ENCODE measurements at places on chromosomes 5 and 9. TPM values are rescaled to one million over a fixed set of nuclear protein-coding genes. Genes with fewer than 3 reads are reported as not detected.

- no peak for DNase-seq
Observed at GRCh38 chr5:5347442-5347841, 75.0 kb upstream of the ICE1 start.

DNA sequence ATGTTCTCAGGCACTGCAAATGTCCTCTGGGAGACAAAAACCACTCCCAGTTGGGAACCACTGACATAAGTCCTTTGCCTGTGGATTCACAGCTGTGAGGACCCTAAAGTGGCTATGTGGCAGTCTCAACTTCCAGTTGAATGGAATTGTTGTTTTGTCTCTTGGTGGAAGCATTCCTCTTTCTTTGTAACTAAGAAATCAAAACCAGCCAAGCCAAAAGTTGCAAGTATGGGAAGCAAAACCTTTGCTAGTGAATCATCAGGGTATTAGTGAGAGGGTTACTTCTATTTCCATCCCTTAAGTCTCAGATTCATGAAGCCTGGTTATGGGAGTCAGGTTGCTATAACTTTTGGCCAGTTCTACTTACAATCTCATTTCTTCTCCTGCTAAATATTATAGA lies 49.8 kb upstream of the RPS23 start:
- no peak for DNase-seq

DNA sequence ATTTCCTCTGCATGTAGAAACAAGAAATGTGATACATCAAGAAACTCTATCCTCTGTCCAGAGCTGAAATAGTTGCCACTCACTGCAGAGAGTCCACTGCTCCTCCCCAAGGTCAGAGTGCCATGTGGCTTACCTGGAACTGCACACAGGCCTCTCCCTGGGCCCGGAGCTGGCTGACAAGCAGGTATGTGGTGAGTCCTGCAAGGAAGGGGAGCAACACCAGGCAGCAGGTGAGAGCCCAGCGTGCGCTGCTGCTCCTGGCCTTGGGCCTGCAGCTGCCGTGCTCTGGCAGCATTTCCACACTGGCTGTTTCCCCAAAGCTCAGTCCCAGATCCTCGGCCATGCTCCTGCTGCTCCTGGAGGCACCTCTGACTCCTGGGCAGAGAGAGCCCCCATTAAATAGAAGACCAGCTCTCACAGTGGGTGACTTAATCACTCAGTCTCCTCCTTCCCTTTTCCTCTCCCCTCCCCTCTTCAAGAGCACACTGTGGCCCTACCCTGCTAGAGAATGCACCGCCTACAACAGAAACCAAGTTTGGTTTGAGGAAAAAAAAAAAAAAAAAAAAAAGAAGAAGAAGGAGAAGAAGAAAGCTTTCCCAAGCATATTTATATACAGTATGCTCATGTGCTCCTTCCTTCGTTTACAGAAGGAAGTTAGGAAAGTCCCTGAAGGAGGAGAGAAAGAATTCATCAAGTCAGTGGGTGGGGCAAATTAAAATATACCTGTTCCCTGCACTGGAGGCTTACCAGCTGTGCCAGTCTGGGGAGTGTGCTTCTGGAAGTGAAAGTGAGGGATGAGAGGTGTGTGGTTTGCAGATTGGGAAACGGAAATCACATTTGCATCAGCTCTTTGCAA lies at the start of gene TNFSF15:
TNFSF15 (minus strand) TSS at position 370 of the 856 bp plus-strand sequence; CDS start at position 343, 27 bp downstream.
- peak; percentile 40 for DNase-seq

GRCh38 chr5:81657386-81657785 lies 93.5 kb downstream of the SSBP2 start:
- no peak for DNase-seq

DNA sequence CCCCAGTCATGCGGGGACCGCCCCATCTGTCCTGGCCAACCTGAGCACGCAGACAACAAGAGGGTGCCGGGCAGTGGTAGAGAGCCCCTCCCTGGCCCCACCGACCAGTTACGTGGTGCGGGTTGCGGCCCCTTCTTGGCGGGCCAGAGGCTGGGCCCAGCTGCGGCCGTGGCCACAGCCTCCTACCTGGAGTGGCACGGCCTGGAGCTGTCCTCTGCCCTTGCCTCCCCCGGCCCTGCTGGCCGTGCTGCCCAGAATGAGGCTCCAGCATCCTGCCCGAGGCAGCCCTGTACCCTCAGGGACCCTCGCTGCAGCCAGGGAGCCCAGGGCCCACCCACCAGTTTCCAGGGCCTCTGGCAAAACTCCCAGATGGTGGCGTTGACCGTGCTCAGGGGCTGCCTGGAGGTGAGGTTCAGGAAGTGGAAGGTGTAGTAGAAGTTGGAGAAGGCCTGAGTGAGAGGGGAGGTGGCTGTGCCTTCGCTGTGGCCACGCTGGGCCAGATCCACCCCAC lies 5.7 kb downstream of the ENTPD8 start:
- peak; percentile 31 for DNase-seq

GRCh38 chr5:56607074-56607473 lies 208.3 kb upstream of the MAP3K1 start:
- no peak for DNase-seq

CDH12 gene
- not detected for total RNA-seq

DNA sequence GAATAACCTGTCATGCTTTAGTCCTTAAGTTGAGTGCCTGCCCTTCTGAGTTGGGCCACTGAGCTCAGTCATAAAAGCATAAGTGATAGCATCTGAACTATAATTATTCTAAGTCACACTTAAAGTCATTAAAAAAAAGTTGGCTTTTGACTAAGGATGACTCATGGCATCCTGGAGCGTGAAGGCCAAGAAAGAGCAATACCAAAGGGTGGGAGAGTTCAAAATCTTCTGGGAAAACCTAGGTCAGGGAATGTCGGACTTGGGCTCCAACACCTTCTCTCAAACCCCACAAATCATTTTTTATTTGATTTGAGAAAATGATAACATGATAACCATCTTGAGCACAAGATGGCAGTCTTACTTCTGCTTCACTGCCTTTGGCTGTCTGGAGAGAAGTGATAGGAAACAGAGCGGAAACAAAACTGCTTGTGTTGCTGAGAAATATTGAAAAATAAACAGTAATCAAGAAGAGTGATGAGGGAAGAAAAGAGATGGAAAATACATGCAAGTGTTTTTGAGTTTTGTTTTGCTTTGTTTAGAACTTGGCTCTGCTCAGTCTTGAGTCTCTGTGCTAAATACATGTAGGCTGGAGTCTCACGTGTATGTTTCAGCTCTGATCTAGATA lies 16.9 kb upstream of the NTRK2 start:
- no peak for DNase-seq

DNA sequence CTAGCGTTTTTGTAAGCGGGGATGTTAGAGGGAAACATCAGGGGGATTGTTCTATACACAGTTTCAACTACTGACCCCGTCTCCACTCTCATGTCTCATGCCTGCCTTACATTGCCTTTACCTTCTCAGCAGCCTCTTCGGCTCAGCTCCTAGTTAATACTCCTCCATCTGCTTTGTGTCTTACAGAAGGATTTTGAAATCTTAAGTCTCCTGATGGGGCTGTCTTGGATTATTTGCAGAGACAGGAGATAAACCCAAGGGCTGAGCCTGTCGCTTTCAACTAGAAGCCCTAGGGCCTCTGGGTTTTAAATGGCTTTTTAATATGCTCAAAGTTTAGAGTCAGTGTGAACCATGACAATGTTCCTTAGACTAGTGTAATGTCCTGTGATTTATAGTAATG lies 161.5 kb downstream of the CARTPT start:
- no peak for DNase-seq

GRCh38 chr5:145806923-145807322 lies 28.2 kb downstream of the PRELID2 start:
- no peak for DNase-seq

DNA sequence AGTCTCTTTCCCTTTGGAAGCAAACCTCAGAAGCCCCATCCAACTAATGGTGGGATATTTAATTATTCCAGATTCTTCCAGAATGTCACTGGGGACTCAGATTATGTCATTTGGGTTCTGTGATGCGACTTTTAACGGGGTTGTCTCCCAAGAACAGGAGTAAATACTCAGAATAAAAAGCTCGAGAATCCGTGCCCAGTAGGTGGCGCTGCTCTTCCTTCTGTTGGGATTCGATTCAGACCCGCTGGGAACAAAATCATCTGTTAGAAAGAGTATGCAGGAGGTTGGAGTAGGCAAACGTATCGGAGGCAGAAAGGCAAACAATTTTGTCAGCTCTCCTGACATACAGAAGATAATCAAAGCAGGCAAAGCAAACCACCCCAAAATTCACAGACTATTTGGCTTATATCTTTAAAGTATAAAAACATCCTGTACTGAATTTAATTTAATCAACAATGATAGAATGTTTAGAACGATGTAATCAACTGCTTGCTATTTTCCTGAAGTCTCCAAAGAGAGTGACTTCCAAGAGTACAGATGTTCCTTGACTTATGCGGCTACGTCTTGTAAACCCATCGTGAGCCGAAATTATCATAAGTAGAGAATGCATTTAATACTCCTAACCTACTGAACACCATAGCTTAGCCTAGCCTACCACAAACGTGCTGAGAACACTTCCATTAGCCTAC lies 169.8 kb upstream of the RAI14 start:
- DNase-seq = peak; percentile 86

- DNase-seq = no peak
Observed at GRCh38 chr9:101966691-101967090, 228.2 kb upstream of the GRIN3A start.

DNA sequence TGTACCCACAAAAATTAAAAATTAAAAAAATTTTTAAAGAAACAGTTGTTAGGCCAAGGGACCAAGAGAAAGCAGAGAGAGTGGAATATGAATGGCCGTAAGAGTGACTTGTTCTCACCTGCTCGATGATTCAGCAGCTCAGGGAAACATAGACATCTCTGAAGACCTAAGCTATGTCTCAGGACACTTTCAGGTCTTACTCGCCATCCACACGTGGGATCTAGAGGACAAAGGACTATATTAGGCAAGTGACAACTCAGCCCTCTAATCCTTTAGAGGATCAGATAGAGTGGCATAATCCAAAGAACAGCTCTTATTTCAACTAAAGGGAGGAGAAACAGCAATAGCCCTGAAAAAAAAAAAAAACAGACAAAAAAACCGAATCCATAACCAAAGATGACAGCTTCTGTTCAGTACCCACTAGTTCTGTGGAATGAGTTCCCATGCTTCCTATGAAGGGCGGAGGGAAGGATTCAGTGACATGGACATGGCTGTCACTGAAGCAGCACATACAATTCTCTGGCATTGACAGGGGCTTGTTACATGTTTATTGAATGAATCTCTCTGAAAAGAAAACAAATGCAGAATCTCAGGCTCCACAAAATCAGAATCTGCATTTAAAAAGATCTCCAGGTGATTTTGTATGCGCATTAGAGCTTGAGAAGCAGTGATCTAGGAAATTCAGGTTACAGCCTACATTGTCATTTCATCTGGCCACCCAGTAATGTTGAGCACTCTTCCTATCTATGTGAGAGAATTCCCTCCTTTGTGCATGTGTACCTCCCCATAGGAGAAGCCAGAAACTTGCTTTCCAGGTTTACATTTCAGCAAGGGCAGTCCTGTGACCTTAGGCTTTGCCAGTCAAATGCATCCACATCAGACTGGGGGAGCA lies 96.0 kb downstream of the KIAA1958 start:
- DNase-seq = no peak

DNA sequence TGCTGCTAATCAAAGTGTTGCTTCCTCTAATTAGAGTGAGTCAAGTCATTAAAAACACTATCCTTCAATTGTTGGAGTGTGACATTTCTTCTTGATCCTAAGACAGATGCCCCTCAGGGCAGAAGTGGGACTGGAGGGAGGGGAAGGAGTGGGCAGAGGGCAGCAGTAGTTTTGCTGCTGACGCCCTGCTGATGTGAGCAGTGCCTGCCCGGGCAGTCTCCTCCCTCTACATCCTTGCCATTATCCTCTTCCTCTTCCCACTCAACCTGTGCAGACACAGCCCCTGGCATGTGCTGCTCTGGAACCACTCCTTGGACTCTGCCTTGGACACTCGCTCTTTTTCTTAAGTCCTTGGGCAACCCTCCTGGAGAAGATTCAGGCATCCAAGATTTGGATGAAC lies 232.5 kb downstream of the HSPA4 start:
- no peak for DNase-seq

SLC36A2 gene
- 1.2 TPM for total RNA-seq

- no peak for DNase-seq
Observed at GRCh38 chr5:113213551-113214425, 221.0 kb downstream of the TSSK1B start.

DNA sequence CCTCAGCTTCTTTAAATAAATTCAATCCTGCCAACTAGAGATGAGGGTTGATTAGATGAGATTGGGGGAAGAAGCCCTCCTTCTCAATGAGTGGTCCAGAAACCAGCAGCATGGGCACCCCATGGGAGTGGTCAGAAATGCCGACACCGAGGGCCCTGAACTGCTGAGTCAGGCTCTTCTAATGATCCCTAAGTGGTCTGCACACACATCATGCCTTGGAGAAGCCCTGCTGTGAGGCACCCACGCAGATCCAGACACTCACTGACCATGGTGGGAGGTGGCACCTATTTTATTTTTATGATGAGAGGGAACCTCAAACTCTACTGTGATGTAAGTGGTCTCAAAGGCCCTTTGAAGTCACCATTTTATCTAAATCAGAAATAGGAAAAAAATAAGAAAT lies 72.3 kb upstream of the BOD1 start:
- DNase-seq = no peak

DNA sequence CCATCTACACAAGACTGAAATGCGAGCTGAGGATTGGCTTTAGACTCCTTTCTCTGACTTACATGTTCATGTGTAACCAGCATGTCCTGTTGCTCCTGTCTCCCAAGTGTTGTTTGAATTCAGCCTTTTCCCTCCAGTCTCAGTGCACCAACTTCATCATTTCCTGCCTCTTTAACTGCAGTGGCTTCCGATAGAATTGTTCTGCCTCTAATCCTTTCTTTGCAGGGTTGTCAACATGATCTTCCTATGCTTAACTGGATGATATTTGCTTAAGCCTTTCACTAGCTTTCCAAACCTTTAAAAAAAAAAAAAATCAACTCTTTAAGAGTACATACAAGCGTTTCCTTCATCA lies 6.7 kb upstream of the FYB1 start:
- DNase-seq = no peak

- no peak for DNase-seq
Observed at GRCh38 chr5:175098301-175098700, 345.7 kb downstream of the DRD1 start.

DNA sequence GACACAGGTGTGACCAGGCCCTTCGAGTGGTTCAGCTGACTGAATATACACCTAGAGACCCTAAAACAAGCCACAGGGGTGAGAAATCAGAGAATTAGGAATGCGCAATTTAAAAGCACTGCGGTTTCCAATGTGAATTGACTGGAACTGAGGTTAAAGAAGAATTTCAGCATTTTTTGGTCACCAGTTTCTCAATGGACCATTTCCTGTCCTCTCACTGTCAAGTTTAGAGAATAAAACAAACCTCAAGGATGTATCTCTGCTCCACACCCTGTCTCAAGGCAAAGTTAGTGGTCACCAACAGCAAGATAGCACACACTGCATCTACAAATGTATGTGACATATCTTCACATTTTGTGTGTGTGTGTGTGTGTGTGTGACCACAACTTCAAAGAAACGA lies 143.8 kb upstream of the MAP3K1 start:
- DNase-seq = no peak

DNA sequence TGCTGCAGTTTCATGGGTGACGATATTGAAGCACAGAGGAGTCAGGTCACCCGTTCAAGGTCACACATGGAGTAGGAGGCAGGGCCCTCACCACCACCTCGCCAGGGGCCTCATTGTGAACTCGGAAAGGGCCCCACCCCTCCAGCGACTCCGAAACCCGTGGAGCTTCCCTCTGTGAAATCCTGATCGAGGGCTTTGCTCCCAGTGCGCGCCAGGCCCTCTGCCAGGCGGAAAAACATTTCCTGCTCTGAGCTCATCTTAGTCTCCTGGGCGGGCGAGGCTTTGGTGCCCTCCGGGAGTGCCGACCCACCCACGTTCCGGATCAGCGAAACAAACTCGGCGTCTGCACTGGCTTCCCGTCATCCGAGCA lies 75.0 kb upstream of the FCN1 start:
- DNase-seq = no peak
